ENCODE measurements at places on chromosomes 5 and 9.

- DNase-seq = no peak
Observed at GRCh38 chr5:89036704-89037489, 153.9 kb upstream of the MEF2C start.

DNA sequence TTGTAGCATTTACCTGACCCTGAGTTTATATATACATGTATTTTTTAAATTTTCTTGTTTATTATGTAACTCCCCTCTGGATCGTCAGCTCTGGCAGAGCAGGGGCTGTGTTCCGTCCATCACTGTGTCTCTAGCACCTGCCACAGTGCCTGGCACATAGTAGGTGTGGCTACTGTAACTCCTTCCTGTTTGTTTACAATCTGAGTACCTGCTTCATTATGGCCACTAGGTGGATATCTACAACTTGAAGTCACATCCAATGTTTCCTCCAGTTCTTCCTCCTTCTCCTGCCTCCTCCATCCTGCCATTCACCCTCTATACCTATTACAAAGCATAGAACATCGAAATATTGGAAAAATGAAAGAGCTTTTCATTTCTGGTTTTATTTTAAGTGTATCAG, 14.2 kb upstream of the PPP1R2B start:
- DNase-seq = no peak

- DNase-seq = no peak
Observed at GRCh38 chr5:59593439-59594007, 300.0 kb downstream of the PDE4D start.

DNA sequence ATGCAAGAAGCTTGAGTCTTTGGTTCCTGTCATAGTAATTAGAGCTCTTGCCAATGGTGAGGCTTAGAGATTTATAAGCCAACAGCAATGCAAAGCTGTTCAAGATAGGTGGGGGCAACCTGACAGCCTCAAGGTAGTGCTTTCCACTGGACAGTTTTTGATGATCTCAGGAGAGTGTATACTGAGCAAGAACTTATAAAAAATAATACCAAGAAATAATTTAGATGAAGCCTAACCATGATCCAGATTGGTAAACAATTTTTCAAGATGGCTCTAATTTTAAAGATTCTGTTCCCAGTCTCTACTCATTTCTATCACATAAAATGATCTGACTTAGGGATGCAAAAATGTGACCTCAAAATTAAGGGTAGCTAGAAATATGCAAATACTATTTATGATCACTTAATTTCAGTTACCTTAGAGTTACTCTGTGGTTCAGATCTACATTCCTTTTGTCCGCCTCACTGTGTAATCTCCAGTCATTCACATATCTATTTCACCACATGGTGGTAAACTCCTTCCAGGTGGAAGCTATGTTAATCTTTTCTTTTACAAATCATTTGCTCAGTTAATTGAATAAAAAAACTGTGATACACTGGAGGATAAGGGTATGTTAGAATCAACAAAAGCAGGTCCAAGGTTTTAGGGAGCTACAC, 1228.0 kb upstream of the C9orf72 start:
- no peak for DNase-seq

- DNase-seq = no peak
Observed at GRCh38 chr9:78620303-78620702, 323.4 kb downstream of the PSAT1 start.

DNA sequence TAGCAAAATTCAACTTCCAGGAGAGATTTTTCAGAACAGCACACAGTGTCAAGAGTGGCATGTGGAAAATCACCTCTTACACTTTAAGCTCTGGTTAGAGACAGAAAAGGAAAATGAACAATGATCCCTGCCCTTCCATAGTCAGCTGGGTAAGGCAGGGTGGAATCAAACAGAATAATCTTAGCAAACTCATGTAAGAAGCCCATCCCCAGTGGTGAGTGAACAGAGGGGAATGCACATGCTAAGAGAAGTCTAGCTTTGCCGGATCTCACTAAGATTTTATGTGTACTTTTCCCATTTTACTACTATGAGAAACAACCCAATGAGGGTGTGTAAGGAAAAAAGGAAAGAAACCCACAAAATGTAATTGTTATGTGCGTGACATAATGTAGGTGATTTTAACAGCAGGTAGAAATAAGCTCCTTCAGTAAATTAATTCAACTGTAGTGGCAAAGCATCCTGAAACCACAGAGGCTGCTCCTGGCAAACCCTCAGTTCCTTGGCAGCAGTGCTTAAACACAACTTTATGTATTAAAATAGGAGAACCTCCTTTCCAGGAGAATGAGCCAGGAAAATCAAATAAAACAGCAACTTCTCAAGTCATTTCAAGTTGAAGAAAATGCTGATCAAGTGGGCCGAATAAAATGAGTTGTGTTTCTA, 366.0 kb upstream of the TRPC7 start:
- DNase-seq = no peak

- peak; percentile 60 for DNase-seq
Observed at GRCh38 chr5:88882276-88883038, 527 bp downstream of the MEF2C start.

- no peak for DNase-seq
Observed at GRCh38 chr5:172509405-172509781, 55.1 kb upstream of the SH3PXD2B start.

DNA sequence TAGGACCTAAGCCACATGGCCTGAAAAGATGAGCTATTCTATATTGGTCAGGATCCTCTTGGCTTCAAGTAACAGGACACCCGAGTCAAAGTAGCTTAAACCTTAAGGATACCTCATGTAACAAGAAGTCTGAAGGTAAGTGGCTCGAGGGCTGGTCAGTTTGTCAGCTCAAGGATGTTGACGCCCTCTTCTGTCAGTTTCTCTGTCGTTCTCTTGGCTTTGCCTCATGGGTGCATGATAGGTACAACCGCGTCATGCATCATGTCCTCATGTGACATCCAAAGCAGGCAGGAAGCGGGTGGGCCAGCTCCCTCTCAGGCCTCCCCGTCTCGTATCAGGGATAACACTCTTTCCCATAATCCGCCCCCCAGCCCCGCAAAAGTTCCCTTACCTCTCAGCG, 22.1 kb upstream of the TCERG1 start:
- no peak for DNase-seq

Measured in cerebellar cortex (tissue), 1 donor.